ENCODE measurements at places on chromosomes 5 and 9.

- DNase-seq, result no peak
These were observed 11.5 kb downstream of the CAMK4 start for GRCh38 chr5:111235635-111236034.

- no peak for DNase-seq
These were observed 23.6 kb upstream of the CERCAM start for GRCh38 chr9:128396970-128397613.

- DNase-seq, result peak; percentile 72
These were observed 25.2 kb upstream of the TNFAIP8 start for GRCh38 chr5:119330367-119331183.

DNA sequence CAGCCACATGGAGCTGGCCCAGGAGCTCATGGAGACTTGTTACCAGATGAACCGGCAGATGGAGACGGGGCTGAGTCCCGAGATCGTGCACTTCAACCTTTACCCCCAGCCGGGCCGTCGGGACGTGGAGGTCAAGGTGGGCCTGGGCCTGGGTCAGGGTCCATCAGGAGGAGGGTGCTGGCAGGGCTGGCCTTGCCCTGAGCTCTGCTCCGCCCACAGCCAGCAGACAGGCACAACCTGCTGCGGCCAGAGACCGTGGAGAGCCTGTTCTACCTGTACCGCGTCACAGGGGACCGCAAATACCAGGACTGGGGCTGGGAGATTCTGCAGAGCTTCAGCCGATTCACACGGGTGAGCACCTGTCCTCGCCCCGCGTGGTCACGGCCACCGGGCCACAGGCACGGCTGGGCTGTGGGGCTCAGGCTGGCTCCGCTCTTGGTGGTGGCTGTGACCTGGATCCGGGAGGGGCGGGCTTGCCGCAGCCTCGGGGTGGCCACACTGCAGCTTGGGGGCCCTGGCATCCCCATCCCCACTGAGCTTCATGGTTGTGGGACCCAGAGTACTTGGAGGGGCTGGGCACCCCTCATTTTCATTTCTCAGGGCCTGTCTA is 7.1 kb downstream of the DPP7 start:
- DNase-seq, result no peak

DNA sequence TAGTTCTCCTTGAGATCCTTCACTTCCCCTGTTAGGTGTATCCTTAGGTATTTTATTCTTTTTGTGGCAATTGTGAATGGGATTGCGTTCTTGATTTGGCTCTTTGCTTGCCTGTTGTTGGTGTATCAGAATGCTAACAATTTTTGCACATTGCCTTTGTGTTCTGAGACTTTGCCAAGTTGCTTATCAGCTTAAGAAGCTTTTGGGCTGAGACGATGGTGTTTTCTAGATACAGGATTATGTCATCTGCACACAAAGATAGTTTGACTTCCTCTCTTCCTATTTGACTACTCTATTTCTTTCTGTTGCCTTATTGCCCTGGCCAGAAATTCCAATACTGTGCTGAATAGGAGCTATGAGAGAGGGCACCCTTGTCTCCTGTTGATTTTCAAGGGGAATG is 609.4 kb upstream of the COX7C start:
- no peak for DNase-seq

DNA sequence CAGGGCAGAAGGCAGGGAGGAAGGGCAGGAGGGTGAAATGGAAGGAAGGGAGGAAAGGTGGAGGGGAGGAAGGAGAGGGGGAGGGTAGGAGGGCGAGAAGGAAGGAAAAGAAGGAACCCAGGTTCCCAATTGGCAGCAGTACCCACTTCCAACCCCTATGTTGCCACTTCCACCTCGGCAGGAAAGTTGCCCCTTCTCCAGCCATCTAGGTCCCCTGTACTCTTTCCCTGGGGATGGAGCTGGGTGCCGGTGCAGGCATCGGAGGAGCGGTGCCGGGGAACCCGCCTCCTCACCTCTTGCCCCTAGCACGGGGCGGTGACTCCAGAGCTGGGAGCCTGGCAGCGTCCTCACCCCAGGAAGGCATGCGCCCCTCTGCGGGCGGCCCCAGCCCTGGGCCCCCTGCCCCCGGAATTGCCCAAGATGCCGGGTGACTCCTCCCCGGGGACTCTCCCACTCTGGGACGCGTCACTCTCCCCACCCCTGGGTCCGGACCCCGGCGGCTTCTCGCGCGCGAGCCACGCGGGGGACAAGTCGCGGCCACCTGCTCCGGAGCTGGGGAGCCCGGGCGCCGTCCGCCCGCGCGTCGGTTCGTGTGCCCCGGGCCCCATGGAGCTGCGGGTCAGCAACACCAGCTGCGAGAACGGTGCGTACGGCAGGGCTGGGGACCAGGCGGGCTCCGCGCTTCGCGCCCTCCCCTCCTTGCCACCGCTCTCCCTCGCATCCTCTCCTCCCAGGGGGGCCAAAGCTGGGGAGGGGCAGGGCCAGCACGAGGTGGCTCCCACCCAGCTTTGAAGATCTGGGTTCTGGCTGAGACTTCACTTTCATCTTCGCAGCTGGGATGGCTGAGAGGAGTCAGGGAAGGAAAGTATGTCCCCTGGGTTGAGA is at the start of gene NIPAL4:
TSS of gene NIPAL4 (plus strand) at position 499 of the 885 bp plus-strand sequence. CDS start at position 607, 108 bp downstream.
- peak; percentile 60 for DNase-seq

- no peak for DNase-seq
These were observed 144.6 kb downstream of the CD180 start for GRCh38 chr5:67052034-67052433.

GRCh38 chr9:25353783-25354182 is 324.5 kb downstream of the TUSC1 start:
- DNase-seq, result no peak

DNA sequence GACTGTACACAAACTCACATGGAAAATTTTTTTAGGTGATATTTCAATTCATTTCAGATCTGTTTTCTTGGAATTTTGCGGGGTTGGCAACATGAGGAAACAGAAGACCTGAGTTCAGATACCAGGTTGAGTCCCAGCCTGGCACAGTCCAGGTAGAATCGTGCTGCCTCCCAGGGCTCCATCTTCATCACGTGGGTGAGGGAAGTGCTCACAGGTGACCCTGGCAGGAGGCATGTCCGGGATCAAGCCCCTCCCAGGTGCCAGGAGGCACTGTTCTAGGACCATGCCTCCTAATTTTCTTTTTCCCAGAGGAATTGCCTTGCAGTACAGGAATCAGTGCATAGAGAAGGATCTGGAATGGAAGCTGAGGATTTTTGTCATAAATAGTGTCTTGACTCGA is 318.3 kb upstream of the IRX4 start:
- no peak for DNase-seq

DNA sequence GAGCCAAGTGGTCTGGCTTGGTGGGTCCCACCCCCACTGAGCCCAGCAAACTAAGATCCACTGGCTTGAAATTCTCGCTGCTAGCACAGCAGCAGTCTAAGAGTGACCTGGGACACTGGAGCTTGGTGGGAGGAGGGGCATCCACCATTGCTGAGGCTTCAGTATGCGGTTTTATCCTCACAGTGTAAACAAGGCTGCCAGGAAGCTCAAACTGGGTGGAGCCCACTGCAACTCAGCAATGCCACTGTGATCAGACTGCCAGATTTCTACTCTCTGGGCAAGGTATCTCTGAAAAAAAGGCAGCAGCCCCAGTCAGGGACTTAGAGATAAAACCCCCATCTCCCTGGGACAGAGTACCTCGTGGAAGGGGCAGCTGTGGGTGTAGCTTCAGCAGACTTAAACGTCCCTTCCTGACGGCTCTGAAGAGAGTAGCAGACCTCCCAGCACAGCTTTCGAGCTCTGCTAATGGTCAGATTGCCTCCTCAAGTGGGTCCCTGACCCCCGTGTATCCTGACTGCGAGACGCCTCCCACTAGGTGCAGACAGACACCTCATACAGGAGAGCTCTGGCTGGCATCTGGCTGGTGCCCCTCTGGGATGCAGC is 18.2 kb upstream of the STK32A start:
- no peak for DNase-seq

DNA sequence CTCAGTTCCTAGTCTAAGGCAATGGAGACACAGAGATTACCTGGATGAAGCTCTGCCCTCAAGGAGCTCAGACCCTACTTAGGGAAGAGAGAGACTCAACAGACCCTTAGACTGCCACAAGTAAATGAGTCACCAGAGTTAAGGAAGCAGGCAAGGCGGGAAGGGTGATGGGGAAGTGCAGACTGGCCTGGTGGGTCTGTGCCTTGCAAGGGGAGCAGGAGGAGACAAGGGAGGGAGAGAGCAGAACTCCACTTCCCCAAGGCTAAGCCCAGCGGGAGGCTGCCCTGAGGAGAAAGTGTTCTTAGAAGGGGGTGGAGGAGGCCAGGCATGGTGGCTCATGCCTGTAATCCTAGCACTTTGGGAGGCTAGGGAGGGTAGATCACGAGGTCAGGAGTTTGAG is 83.7 kb downstream of the HRH2 start:
- DNase-seq, result no peak

GRCh38 chr5:103254921-103255320 is 3.6 kb upstream of the MACIR start:
- no peak for DNase-seq

DNA sequence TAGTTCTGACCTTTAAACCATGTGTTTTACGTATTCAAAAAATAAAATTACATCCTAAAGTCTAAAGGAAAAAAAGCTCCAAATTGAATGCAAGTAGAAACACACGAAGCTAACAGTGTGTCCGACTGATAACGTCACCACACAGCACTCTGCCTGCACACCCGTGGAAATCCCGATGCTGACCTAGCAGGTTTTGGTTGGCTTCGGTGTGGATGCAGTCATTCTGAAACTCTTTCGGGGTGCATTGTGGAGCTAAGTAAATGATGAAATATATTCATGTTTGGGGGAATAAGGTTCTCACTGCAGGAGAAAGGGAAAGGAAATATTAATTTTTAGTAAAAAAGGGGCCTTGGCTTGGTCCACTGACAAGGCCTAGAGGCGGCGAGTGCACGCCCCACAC is 2.0 kb downstream of the RASGEF1C start:
- no peak for DNase-seq

DNA sequence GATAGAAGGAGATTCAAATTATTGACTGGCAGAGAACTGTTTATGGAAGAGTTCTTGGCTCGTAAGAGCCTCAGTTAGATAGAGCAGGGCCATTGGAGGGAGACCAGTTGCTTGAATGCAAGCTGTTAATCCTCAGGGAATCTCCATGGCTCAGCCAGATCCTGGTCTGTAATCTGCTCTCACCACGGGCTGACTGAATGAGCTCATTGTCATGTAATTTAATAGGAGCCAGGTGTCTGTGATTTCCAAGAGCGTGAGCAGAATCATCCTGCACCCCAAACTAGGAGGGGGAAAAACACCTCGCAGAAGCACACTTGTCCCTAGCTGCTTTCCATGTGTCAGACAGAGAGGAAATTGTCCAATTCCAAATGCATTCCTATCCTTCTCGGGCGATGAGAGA is 19.1 kb upstream of the KCNMB1 start:
- no peak for DNase-seq

GRCh38 chr5:14531668-14532067 is 49.9 kb upstream of the OTULINL start:
- DNase-seq, result no peak

- no peak for DNase-seq
These were observed 21.3 kb upstream of the CCDC112 start for GRCh38 chr5:115317736-115318135.

GRCh38 chr5:153513156-153513555 is 22.7 kb downstream of the GRIA1 start:
- no peak for DNase-seq

DNA sequence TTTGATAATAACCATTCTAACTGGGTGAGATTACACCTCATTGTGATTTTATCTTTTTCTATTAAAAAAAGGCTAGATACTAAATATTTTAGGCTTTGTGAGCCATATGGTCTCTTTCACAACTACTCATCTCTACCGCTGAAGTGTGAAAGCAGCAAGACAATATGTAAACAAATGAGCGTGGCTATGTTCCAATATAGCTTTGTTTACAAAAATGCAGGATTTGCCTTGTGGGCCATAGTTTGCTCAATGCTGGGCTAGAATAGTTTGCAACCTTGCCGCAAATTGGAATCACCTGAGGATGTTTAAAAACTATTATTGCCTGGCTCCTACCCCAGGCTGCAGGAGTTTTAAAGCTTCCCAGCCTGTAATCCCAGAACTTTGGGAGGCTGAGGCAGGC is 10.2 kb upstream of the GPR150 start:
- DNase-seq, result no peak

- DNase-seq, result no peak
These were observed 9.3 kb downstream of the TLE1 start for GRCh38 chr9:81680006-81680405.

DNA sequence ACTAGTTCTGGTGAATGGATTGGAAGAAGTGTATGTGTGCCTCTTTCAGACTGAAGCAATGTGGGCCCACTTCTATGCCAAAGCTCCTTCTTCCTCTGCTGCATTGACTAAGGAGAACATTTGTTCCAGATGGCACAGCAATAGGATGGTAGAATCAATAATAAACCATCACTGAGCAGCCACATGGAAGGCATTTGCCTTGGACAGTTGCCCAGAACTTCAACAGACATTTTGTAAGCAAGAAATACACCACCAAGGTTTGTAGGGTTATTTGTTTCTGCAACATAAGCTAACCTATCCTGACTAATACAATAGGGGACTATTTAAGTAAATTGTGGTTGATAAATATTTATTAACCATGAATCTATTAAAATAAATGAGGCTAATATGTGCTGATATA is 37.7 kb upstream of the CSNK1G3 start:
- no peak for DNase-seq

DNA sequence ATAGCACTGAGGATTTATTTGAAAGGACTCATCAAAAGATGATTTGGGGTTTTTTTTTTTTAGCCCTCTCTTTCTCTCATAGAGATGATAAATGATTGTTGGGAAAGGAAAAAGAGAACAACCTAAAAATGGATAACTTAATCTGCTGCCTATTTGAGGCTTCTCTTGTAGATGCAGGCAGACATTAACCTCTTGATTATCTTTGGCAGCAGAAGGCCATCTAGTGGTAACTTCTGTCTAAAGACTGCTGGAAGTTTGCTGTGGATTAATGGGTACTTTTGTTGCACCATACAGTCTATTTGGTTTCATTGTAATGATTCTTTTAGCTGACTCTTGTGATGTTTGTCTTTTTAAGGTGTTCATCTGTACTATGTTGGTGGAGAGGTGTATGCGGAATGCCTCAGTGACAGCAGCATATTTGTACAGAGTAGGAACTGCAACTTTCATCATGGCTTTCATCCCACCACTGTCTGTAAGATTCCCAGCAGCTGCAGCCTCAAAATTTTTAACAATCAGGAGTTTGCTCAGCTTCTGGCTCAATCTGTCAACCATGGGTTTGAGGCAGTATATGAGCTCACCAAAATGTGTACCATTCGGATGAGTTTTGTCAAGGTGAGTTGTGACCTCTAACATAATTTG is 18.8 kb downstream of the SMIM32 start:
- no peak for DNase-seq

DNA sequence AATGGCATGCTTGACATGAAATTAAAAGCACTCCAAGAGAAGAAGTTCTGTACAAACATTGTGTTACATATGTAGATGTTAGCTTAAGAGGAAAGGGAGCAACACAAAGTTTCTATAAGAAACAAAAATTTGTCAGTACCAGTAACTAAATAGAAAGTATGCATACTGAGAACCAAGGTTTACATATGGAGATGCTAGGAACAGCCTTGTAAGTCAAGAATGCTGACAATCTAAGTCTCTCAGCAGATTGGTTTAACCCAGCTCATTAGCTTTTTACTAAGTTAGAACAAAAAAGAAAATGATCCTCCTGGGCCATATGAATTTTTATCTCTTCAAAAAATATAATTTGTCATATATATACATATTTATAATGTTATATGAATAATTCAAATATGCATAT is 2022.1 kb upstream of the ACO1 start:
- DNase-seq, result no peak

- no peak for DNase-seq
These were observed 276.5 kb downstream of the SLIT3 start for GRCh38 chr5:169024421-169024820.

- no peak for DNase-seq
These were observed 242.6 kb upstream of the PAPPA start for GRCh38 chr9:115910959-115911358.

GRCh38 chr9:113618836-113619490 is 155.4 kb downstream of the RGS3 start:
- DNase-seq, result no peak
